Activated CD8-positive, alpha-beta T cell treated with anti-CD3 and anti-CD28 coated beads for 36 hours (primary cell): ENCODE measurements at places on chromosomes 16 and 17. TPM values are rescaled to one million over a fixed set of nuclear protein-coding genes. Genes with fewer than 3 reads are reported as not detected.

The ADGRG3 gene
- not detected for total RNA-seq

The CPNE7 gene
- 8.5 TPM for total RNA-seq

The CCL8 gene
- not detected for total RNA-seq

The TBL3 gene
- 56.0 TPM for total RNA-seq

The G6PC1 gene
- total RNA-seq, result not detected

The KRTAP2-1 gene
- total RNA-seq, result not detected

The TERB1 gene
- total RNA-seq, result not detected

The WNK4 gene
- total RNA-seq, result 0.65 TPM

The COG4 gene
- 39.0 TPM for total RNA-seq

The KRT40 gene
- not detected for total RNA-seq

The KRT27 gene
- total RNA-seq, result not detected

The EVPL gene
- 0.16 TPM for total RNA-seq

The GCGR gene
- not detected for total RNA-seq

The TEDC2 gene
- total RNA-seq, result 23.2 TPM

The E4F1 gene
- total RNA-seq, result 21.1 TPM

The PLD6 gene
- 6.2 TPM for total RNA-seq

The ABCA9 gene
- total RNA-seq, result not detected

The MILR1 gene
- total RNA-seq, result 1.3 TPM

The PTX4 gene
- total RNA-seq, result not detected

The CA5A gene
- total RNA-seq, result not detected

The GRAP gene
- total RNA-seq, result 12.2 TPM

The ADAM11 gene
- 0.27 TPM for total RNA-seq

The ST6GALNAC2 gene
- total RNA-seq, result not detected

The RNU2-1 gene
- 4,070 TPM for total RNA-seq

The TP53TG3 gene
- not detected for total RNA-seq

The CALB2 gene
- not detected for total RNA-seq
